ENCODE measurements at places on chromosomes 4 and X. TPM values are rescaled to one million over a fixed set of nuclear protein-coding genes. Genes with fewer than 3 reads are reported as not detected.

GRCh38 chrX:26138274-26138673 is at the start of gene MAGEB18:
MAGEB18 (plus strand) TSS chrX:26138343; CDS start chrX:26138986, 643 bp downstream.
- DNase-seq, result no peak

- DNase-seq, result no peak
These were observed 17.1 kb upstream of the RAI2 start for GRCh38 chrX:17878028-17878670.

DNA sequence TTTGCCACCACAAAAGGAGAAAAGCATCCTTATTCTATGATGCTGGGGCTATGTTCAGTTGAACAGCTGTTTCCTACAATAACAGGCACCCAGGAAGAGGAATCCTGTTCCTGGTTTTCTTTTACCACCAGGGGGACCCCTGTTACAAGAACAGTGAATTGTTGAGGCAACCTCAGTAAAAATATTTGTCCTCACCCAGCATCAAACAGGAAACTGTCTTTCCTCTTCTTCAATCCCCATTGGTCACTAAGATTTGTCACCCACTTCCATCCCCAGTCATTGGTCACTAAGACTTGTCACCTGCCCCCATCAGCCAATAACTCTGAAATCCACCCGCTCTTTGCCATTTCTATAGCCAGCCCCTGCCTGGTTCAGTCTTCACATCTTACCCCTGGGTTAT is 143.5 kb upstream of the GALNT7 start:
- peak; percentile 84 for DNase-seq

DNA sequence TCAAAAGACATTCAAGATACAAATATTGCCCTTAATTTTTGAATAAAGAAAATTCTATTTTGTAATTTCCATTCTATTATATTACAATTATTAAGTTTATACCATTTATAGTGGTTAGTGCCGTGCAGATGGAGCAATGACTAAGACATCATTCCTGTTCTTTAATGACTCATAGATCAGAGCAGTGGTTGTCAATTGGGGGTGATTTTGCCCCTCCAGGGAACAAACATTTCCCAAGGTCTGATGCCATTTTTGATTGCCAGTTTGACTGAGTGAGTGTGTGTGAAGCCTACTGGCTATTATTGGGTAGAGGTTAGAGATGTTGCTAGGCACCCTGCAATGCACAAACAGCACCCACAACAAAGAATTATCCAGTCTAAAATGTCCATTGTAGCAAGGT is 97.9 kb upstream of the DDIT4L start:
- DNase-seq, result no peak

GRCh38 chr4:189940178-189941004 is at the start of gene FRG1:
FRG1 (plus strand) TSS chr4:189940872; CDS start chr4:189941010, 138 bp downstream.
- peak; percentile 97 for DNase-seq

- no peak for DNase-seq
These were observed 221.7 kb downstream of the BCOR start for GRCh38 chrX:39875834-39876628.

DNA sequence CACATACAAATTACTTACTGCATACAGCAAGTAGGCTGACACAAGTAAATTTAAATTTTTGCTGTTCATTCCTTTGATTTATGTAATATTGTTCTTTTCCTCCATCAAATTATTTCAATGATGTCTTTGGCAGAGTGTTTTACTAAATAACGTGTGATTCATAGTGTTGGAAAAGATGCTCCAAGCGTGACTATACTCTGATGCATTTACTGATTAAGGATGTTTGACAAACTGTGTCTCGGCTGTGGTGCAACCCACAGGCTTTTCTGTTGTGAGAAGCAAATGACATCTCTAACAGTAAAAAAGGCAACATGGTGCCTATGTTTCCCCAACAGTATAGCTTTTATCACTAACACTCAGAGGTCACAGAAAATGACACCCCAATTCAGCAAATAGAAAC is 540.9 kb downstream of the PPP4R3C start:
- DNase-seq, result no peak

DNA sequence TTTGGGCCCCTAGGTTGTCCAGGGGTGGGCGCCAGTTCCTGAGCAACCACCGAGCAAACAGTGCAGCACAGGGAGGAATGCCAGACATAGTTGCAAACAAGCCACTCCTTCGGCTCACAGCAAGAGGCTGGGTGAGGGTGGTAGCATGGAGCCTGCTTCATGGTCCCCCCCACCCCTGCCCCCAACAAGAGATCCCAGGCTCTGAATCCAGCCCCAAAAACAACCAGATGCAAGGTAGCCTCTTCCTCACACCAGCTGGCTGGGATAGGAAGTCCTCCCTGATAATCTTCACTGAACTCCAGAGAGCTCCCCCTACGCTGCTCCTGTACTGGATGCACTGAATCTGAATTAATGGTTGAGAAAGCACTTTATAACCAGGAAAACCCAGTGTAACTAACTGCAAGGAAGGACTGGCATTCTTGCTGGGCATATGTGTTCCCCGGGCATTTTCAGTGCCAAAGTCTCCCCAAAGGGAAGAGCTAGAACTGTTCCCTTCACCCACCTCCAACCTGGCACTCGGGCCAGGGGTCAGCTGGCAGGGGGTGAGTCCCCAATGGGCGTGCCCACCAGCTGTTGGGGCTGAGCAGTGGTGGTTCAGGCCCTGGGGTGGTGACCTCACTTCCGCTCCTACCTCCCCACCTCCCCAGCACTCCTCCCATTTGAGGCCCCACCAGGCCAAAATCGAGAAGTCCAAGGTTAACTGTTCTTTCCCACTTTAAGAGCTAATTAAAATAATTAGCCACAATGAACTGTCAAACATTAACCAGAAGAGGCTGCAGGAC is 1.5 kb downstream of the ELF4 start:
- DNase-seq, result peak; percentile 46

GRCh38 chrX:107676559-107677378 is 48.5 kb downstream of the PRPS1 start:
- DNase-seq, result peak; percentile 89

DNA sequence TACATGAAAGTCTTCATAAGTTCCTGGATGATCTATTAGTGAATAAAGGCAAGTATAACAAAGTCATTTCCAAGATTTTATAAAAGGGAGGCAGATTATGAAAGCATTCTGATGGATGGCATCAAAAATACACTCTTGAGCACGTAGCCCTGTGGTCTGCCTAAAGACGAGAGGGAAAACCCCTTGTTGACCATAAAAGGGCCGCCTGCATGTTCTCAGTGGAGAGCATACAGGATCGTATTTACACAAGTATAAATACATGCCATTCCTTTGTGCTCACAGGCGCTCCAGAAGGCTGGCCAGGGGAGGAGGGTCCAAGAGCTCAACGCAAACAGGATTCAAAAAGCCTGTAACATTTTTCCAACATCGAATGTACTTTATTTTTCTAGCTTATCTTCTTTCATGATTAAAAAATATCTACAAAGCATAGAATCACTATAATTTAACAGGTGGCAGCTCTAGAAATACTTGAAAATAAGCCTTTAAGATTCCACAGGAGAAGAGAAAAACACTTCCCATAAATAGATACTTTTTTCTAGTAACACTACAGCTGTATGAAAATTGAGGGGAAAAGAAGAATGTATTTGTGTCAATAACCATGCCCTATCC is 29.6 kb downstream of the PDGFC start:
- DNase-seq, result peak; percentile 87

Gene FAM9A
- polyA plus RNA-seq, result not detected

Gene XKRX
- 1.1 TPM for polyA plus RNA-seq

Data from hepatocyte (in vitro differentiated cells).